ENCODE measurements at places on chromosomes 5 and 9.

DNA sequence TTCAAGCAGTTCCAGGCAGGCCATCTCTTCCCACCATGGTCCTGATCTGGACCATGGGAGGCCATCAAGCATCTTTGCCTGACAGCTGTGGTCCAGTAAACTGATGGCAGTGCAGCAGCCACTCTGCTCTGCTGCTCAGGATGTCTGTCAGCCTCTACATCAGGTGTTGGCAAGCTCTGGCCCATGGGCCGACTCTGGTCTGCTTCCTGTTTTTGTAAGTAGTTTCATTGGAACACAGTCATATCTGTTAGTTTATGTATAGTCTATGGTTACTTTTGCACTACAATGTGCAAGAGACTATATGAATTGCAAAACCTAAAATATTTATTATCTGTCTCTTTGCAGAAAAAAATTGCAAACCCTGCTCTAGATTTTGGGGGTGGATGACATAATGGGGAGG lies 225.0 kb downstream of the KCTD16 start:
- DNase-seq = no peak

DNA sequence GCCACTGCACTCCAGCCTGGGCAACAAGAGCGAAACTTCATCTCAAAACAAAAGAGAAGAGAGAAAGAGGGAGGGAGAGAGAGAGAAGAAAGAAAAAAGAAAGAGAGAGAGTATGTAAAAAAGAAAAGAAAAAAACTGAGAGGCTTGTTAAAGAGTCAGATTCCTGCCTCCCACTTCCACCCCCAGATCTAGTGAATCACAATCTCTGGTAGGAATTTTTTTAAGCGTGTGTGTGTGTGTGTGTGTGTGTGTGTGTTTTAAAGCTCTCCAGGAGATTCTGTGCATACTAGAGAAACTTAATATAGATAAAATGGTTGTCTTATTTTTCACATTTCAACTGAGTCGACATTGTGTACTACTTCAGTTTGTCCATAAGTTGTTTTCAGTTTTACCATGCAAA lies 32.0 kb downstream of the SAR1B start:
- DNase-seq = no peak

DNA sequence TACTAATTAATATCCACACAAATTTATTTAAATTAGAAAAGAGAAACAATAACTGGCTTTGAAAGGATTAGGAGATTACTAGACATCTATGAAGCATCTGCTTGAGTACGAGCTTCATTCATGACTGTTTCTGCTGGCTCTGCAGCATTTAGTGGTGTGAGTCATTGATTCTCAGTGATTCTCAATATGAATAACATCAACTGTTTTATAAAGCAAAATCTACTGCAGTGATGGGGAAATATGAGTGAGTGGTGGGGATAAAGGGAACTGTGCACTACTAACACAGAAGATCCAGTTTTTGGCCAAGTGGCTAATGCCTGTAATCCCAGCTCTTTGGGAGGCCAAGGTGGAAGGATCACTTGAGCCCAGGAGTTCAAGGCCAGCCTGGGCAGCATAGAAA lies 8.4 kb downstream of the FNBP1 start:
- DNase-seq = no peak

- no peak for DNase-seq
Measured at GRCh38 chr9:20379804-20380225, 242.5 kb downstream of the MLLT3 start.

GRCh38 chr5:151151793-151152192 lies 5.8 kb downstream of the ANXA6 start:
- DNase-seq = no peak

- no peak for DNase-seq
Measured at GRCh38 chr5:58457050-58457449, 2.8 kb downstream of the PLK2 start.

- DNase-seq = no peak
Measured at GRCh38 chr9:237858-238345, 23.2 kb downstream of the DOCK8 start.
